ENCODE measurements at places on chromosomes 7 and 10.

DNA sequence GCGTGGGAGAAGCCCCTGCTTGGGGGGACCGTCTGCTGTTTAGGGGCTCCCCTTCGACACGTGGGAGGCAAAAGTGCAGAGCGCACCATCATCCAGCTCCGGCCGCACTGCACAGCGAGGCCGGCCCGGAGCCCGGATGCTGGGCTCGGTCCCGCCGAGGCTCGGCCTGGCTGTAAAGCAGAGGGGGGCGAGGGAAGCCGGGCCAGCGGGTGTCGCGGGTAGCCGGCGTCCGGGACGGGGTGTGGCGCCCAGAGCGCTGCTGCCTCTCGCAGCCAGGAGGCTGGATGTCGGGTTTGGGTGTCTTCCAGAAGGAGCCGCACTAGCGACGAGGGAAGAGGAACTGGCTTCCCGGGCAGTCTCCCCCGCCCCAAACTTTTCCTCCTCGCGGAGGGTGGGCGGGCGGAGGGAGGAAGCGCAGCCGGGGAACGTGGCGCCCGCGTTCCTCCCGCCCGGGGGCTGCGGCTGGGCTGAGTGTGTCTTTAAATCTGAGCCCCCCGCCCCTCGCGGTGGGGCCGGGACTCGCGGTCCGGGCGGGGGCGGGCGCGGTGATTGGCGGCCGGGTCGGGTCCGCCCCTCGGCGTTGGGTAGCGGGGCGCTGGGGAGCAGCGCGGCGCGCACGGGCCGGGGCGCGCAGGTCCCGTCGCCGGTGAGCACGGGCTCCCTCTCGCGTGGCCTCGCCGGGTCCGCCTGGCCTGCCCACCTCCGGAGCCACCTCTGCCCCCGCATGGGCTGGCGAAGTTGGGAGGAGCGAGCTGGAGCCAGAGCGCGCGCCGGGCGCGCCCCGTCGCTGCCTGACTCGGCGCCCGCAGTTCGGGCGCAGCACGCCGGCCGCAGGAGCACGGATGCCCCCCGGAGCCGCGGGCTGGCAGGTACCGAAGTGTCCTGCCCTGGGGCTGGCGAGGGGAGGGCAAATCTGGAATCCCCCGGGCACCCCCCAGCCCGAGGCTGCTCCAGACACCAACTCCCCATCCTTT is at the start of gene PALD1:
PALD1 (plus strand) TSS at position 577 of the 974 bp plus-strand sequence. CDS start 47,185 bp downstream, outside the sequence.
- DNase-seq, result peak; percentile 43

DNA sequence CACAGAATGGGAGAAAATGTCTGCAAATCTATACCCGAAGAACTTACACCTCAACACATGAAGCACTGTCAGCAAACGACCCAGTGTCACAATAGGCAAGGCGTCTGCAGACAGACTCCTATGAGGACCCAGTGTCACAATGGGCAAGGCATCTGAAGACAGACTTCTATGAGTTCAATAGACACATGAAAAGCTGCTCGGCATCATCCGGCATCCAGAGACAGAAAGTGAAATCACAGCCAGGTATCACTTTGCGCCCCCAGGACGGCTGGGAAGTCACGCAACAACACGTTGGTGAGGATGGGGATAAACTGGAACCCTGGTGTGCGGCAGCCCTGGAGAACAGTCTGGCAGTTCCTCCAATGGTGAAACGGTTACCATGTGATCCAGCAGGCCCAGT is 273.2 kb downstream of the ELFN1 start:
- DNase-seq, result no peak

GRCh38 chr7:155261031-155261985 is 36.4 kb upstream of the INSIG1 start:
- no peak for DNase-seq

DNA sequence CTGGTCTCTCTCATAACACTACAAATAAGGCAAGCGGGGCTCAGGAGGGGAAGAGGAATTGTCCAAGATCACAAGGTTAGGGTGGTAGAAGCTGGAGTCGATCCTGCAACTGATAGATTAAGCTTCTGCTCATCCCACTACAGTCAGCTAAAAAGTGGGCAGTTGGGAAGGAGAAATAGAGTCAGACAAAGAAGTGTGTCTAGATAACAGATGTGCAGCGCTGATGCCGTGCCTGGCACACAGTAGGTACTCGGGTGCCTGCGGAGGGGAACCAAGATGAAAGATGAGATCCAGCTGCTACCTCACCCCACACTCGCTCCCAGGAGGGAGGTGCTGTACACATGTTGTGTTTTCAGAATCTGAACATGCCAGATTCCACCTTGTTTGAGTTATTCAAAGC is 48.1 kb upstream of the TECTB start:
- no peak for DNase-seq

DNA sequence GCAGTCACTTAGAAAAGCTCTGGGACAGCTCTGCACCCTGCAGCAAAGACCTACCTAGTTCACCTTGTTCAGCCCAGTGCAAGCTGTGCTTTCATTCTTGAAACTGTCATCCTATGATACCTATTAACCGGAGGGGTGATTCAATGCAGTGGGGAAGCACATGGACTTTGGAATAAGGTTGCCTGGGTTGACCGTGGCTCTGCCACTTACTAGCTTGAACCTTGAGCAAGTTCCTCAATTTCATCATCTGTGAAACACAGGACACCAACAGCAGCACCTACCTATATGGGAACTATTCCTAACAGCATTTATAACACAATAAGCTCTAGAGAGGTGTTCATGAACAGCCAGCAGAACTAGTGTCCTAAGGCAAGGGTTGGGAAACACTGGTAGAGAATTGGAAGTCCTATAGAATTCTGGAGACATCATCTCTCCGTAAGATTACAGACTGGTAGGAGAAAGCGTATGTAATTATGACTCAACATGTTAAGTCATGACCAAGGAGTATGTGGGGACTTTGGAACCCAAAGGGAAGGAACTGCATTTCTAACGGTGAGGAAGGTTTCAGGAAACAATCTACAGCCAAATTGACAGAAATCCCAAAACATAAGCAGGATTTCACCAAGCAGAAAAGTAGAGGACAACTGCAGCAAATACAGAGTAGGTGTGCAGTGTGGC is 270.0 kb downstream of the USP6NL start:
- DNase-seq, result no peak

GRCh38 chr7:101550641-101551541 is 78.2 kb downstream of the MYL10 start:
- DNase-seq, result no peak

- DNase-seq, result peak; percentile 62
These were observed 123.4 kb downstream of the NT5C2 start for GRCh38 chr10:103069453-103070331.

GRCh38 chr7:139776486-139777132 is 1.2 kb downstream of the HIPK2 start:
- DNase-seq, result no peak

DNA sequence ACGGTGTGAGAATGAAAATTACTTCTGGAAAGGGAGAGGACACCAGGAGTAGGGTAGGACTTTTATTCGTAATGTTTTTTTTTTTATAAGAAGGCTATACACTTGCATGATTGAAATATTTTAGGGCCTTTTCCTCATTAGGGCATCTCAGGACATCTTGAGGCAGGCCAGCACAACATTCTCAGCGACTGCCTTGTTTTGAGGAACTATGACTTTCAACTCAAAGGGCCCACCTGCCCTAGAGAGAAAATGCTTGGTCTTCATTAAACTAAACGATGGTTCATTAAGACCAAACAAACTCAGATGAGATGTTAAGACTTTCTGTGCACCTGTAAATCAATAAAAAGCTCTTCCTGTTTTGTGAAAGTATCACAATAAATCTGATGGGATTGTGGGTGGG is 11.3 kb downstream of the NOD1 start:
- DNase-seq, result no peak

DNA sequence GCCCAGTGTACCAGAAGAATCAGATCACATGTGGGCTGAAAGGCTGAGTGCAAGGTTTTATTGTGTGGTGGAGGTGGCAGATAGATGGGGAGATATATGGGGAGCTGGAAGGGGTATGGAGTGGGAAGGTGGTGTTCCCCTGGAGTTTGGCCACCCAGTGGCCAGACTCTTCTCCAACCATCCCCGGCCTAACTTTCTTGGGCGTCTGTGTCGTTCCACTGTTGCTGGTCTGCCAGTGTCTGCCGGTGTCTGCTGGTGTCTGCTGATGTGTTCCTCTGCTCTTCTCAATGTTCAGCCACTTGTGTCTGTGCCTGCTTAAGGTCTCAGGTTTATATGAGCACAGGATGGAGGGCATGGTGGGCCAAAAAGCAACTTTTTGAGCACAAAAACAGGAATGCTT is 78.4 kb upstream of the PALS2 start:
- no peak for DNase-seq

GRCh38 chr10:84138478-84139125 is 707 bp upstream of the GHITM start:
- no peak for DNase-seq

DNA sequence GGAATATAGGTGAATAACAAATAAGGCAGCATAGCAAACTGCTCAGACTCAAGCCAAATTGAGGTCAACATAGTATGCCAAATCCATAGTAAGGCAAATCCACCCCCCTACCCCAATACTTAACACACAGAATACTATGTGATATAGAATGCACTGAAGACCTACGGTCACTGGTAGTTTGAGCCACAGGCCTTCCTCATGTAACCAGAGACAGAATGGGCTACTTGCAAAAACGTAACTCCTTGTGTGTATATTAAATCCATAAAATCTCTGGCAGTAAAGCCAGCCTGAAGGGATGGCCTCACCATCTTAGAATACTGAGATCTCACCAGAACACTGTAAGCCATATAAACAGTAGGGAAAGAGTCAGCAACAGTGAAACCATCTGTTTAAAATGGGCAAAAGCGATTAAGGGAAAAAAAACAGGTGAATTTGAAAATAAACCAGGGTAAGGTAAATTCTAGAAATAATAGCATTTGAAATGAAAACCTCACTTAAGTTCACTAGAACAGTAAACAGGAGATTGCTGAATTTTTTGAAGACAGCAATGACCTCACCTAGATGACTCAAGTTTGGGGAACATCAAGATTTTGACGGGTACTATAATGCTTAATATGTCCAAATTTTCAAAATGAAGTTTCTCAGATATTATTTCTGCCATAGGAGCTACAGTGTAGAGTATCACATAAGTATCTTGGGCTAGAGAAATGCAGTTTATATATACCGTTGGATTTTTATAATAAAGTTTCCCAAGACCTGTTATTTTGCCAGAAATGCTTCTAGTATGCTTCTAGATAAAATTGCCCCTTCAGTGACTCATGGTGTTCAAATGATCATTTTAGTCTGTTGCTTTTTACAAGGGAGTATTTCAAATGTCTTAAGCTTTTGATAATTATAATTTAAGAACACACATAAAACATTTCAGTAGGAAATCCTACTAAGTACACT is 13.9 kb downstream of the HNRNPA2B1 start:
- no peak for DNase-seq

- no peak for DNase-seq
These were observed 74.1 kb upstream of the PTPRZ1 start for GRCh38 chr7:121798896-121799295.

DNA sequence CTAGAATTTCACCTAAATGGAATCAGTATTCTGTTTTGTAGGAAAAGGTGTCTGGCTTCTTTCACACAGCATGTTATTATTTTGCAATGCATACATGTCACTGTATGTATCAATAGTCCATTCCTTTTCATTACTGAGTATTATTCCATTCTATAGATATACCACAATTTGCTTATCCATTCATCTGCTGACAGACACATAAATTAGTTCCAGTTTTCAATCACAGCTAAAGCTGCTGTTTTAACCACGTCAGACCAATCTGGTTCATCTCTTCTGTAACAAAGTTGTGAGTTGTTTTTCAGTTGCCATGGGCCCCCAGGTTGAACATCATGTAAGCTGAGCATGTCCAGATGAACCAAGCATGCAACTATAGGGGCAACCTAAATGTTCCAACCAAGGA is 282.1 kb upstream of the MKLN1 start:
- DNase-seq, result no peak

- no peak for DNase-seq
These were observed 31.2 kb downstream of the BTBD16 start for GRCh38 chr10:122302315-122302714.

DNA sequence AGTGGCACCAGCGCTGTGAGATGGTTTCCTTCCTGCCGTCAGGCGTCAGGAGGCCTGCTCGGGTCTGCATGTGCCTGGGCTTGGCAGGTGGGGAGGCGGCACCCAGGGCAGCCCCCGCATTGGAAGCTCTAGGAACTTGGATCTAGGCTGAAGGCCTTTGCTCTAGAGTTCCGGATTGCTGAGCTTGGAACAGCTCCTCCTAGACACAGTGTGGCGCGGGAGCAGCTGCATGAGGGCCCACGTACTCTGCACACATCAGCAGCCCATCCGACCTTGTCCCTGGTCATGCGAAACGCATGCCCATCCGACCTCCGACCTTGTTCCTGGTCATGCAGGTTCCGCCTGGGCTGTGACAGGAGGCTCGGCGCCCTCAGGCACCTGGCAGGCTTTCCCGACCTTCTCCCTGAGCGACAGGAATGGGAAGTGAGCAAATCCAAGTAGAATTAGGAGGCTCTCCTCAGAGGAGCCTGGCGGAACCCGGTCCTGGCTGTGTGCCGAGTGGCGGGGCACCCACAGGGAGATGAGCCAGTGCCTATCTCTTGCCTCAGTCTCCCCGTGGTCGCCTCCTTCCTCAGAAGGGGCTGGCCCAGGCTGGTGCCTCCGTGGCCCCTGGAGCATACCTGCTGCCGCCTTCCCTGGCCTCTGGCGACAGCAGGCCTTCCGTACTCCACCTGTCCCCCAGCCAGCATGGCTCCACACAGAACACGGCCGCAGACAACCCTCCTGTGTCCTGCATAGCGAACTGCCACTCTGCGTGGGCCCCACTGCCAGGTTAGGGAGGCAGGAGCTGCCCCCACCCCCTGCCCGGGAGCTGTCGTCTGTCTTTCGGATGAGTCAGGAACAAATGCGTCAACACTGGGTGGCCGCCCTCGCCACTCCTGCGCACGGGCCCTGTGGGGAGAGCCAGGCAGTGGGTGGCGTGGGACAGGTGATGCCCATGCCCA is 12.0 kb downstream of the GET4 start:
- DNase-seq, result no peak

- DNase-seq, result peak; percentile 19
These were observed 49.1 kb upstream of the CDC14C start for GRCh38 chr7:48875045-48875916.

GRCh38 chr10:88987243-88987725 is 3.3 kb upstream of the FAS start:
- no peak for DNase-seq

DNA sequence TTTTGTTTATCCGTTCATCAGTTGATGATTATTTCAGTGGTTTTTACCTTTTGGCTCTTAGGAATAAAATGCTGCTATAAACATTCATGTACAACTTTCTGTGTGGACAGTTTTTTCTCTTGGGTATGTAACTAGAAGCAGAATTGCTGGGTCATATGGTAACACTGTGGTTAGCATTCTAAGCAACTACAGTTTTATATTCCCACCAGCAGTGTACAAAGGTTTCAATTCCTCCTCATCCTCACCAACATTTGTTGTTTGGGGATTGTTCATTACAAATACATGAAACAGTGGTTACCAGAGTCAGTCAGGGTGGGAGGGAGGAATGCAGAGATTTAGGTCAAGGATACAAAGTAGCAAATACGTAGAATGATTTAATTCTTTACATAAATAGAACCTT is 97.0 kb downstream of the NPSR1 start:
- no peak for DNase-seq

- no peak for DNase-seq
These were observed 8.1 kb downstream of the SKIDA1 start for GRCh38 chr10:21517134-21518031.
